ENCODE measurements at places on chromosomes 1 and 21. TPM values are rescaled to one million over a fixed set of nuclear protein-coding genes. Genes with fewer than 3 reads are reported as not detected.

DNA sequence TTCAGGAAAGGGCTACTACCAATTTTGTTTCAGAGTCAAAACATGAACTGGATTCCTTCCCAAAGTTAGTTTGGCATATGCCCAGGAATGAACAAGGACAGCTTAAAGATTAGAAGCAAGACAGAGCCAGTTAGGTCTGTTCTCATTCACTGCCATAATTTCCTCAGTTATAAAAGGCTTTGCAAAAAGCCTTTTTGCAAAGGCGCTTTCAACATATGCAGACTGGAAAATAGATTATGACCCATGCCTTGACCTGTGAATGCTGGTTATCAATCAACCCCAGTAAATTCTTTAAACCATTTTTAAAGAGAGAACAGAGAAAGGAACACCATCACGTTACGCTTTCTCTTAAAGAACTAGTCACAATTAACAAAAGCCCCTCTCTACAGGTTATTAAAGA is 1.7 kb upstream of the FRRS1 start:
- no peaks in the 10 kb centered on the region for H3K36me3 ChIP-seq
- H3K27ac ChIP-seq = no peak overlapping the region
- H3K27me3 ChIP-seq = peaks cover 20% of the 10 kb centered on the region
- H3K4me1 ChIP-seq = peaks cover 12% of the 10 kb centered on the region

Gene FALEC
- not detected for total RNA-seq

DNA sequence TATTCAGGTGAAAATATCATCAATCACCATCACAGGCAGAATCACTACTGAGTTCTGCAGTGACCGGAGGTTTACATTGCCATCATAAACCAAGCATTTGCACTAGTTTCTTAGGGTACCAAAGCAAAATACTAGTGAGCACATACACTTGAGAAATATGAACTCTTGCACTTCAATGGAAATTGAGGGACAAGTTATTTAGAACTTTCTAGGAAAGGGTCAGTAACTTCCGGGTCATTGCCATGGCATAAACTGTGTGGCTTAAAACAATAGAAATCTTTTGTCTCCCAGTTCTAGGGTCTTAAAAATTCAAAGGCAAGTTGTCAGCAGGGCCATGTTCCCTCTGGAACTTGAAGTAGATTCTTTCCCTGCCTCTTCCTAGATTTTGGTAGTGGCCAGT is 197.5 kb downstream of the ZC3H11B start:
- no peak overlapping the region for H3K4me3 ChIP-seq
- H3K27me3 ChIP-seq = no peaks in the 10 kb centered on the region
- no peak for DNase-seq
- H3K4me1 ChIP-seq = no peaks in the 10 kb centered on the region

Gene NUDT4B
- total RNA-seq = 1.1 TPM

Gene NCAM2
- total RNA-seq = not detected

DNA sequence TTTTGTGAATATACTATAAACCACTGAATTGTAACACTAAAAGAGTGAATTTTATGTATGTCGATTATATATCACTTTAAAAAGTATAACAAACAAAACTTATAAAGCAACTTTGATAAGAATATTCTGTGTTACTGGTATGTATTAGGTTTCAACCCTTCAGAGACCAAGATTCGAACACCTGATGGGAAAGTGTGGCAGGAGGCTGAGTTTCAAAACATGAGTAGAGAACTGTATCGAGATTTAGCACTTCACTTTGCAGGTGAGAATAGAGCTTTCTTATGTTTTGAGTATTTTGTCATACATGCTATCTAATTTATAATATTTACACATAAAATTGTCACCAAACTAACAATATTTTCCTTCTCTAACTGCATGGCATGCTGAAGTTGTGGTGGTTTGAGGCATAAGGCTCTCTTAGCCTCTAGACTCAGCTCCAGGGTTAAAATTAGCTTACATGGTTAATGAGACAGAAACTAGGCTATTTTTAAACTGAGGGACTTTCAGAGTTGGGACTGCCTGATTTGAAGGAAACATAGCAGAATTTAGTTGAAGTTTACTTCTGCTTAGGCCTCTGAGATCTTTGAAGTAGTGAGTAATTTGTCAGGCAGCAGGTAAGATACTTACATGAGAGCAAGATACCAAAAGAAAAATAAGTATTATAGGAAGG is 48.6 kb downstream of the CEP350 start:
- no peak for DNase-seq
- no peak overlapping the region for H3K27ac ChIP-seq
- no peaks in the 10 kb centered on the region for H3K4me1 ChIP-seq
- H3K4me3 ChIP-seq = no peak overlapping the region

DNA sequence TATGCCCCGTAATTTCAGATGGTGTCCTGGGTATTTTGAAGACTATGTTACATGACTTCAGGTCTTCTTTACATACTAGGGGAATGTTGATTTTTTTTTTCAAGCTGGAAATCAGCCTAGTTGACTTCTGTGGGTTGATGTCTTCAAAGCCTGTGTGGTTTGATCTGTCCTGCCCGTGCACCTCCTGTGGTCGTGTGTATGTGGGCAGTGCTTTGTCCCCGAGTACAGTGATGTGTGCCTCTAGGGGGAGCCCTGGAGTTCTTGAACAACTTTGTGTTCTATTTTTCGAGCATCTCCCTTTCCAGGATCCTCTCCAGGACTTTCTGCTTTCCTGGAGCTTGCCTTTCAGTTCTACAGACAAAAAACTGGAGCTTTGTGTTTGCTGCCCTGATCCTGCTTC is 28.9 kb downstream of the OBSCN start:
- H3K4me3 ChIP-seq = no peak overlapping the region
- no peak for DNase-seq
- H3K4me1 ChIP-seq = no peaks in the 10 kb centered on the region
- H3K27ac ChIP-seq = no peak overlapping the region

- no peaks in the 10 kb centered on the region for H3K36me3 ChIP-seq
- H3K27ac ChIP-seq = no peak overlapping the region
- DNase-seq = no peak
- H3K4me3 ChIP-seq = no peak overlapping the region
- no peaks in the 10 kb centered on the region for H3K4me1 ChIP-seq
These were observed 6.9 kb downstream of the CAMK1G start for GRCh38 chr1:209590405-209590804.

Gene MAB21L3
- total RNA-seq = not detected

GRCh38 chr1:16906873-16907272 is 11.1 kb downstream of the RNU1-2 start:
- H3K4me3 ChIP-seq = no peak overlapping the region
- H3K4me1 ChIP-seq = peaks cover 19% of the 10 kb centered on the region
- no peak overlapping the region for H3K27ac ChIP-seq
- DNase-seq = no peak
- H3K36me3 ChIP-seq = peaks cover 4% of the 10 kb centered on the region

DNA sequence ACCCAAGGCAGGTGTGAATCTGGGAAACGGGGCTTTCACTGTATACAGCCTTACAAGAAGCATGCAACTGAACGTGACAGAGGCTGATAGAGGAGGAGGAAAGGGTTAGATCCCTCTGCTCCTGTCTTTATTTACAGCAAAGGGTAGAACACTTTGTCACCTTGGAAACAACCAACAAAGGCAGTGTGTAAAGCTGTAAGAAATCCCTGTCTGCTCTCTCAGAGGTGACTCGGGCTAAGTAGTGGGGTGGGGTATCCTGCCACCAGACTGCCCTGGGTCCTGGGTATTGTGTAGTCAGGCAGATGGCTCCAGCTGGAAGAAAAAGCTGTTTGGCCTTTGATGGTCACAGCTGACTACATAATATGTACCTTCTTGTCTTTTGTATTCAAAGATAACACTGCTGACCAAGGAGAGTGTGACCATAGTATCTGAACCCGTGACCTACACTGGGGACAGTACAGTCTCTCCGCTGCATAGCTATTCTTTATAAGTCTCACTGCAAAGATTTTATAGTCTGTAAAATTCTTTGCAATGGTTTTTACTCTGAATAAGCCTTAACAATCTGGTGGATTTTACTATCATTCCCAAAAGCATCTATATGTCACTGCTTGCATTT is 22.1 kb upstream of the POU2F1 start:
- H3K27me3 ChIP-seq = no peaks in the 10 kb centered on the region
- H3K27ac ChIP-seq = no peak overlapping the region
- no peak overlapping the region for H3K4me3 ChIP-seq
- H3K4me1 ChIP-seq = no peaks in the 10 kb centered on the region

- no peaks in the 10 kb centered on the region for H3K27me3 ChIP-seq
- no peak overlapping the region for H3K27ac ChIP-seq
- H3K4me3 ChIP-seq = no peak overlapping the region
These were observed 9.8 kb upstream of the SFN start for GRCh38 chr1:26853156-26853555.

- peak; percentile 37 for DNase-seq
- peak within 1 kb of the TSS; percentile 90 for H3K4me3 ChIP-seq
- no peaks in the 10 kb centered on the region for H3K27me3 ChIP-seq
- peaks cover 57% of the 10 kb centered on the region for H3K4me1 ChIP-seq
- H3K27ac ChIP-seq = peak within 1 kb of the TSS; percentile 91
- peaks cover 22% of the 10 kb centered on the region for H3K36me3 ChIP-seq
These were observed at the start of gene ZBTB7B for GRCh38 chr1:155002464-155003226. Gene ZBTB7B, plus strand, starts transcription at chr1:155002802. Its CDS starts 11,859 bp downstream, at chr1:155014661.

GRCh38 chr1:194366705-194367104 is 1180.3 kb upstream of the B3GALT2 start:
- no peak for DNase-seq
- no peaks in the 10 kb centered on the region for H3K4me1 ChIP-seq
- H3K27ac ChIP-seq = no peak overlapping the region
- H3K27me3 ChIP-seq = no peaks in the 10 kb centered on the region
- H3K4me3 ChIP-seq = no peak overlapping the region

DNA sequence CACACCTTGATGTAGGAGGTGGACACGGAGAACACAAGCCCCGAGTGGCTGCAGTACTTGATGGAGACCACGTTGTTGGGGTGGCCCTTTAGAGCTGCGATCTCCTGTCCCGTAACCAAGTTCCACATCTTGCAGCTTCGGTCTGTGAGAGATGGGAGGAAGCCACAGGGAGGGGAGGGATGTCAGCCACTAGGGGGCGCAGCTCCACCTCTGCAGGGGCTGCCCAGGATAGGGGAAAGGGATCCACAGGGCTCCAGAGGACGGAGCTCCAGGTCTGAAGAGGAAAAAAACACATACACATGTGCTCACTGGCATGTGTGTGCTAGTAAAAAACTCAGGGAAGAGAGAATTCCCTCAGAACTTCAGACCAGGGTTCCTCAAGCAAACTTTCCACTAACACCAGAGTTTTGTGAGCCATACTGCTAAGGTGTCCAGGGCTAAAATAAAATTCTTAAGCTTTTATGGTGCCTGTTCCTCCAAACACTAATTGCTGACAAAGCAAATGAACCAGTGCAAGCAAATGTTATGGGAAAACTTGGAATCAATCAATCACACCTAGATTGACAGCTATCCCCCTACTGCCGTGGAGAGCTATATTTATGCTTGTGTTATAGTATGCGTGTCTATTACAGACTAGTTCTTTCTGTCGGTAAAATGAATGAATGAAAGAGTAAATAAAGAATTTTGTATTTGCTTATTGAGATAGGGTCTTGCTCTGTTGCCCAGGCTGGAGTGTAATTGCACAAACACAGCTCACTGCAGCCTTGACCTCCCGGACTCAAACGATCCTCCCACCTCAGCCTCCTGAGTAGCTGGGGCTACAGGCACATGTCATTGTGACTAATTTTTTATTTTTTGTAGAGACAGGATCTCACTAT is 43.7 kb downstream of the KIF21B start:
- peak; percentile 71 for DNase-seq
- H3K27me3 ChIP-seq = no peaks in the 10 kb centered on the region
- H3K36me3 ChIP-seq = peaks cover 80% of the 10 kb centered on the region
- no peaks in the 10 kb centered on the region for H3K4me1 ChIP-seq

GRCh38 chr1:31111290-31111951 is 45.9 kb upstream of the PUM1 start:
- H3K4me3 ChIP-seq = no peak overlapping the region
- H3K27ac ChIP-seq = no peak overlapping the region
- no peaks in the 10 kb centered on the region for H3K36me3 ChIP-seq
- peaks cover 15% of the 10 kb centered on the region for H3K27me3 ChIP-seq

Gene SPRR2F
- total RNA-seq = not detected

GRCh38 chr1:182608845-182609610 is 4.8 kb upstream of the RGS16 start:
- no peak overlapping the region for H3K27ac ChIP-seq
- H3K36me3 ChIP-seq = no peaks in the 10 kb centered on the region
- peaks cover 75% of the 10 kb centered on the region for H3K27me3 ChIP-seq
- DNase-seq = no peak
- H3K4me3 ChIP-seq = no peak overlapping the region
- peaks cover 12% of the 10 kb centered on the region for H3K4me1 ChIP-seq

GRCh38 chr1:30820299-30820698 is 62.7 kb upstream of the LAPTM5 start:
- no peak overlapping the region for H3K27ac ChIP-seq
- H3K36me3 ChIP-seq = no peaks in the 10 kb centered on the region
- no peak overlapping the region for H3K4me3 ChIP-seq
- peaks cover 66% of the 10 kb centered on the region for H3K27me3 ChIP-seq
- no peak for DNase-seq

DNA sequence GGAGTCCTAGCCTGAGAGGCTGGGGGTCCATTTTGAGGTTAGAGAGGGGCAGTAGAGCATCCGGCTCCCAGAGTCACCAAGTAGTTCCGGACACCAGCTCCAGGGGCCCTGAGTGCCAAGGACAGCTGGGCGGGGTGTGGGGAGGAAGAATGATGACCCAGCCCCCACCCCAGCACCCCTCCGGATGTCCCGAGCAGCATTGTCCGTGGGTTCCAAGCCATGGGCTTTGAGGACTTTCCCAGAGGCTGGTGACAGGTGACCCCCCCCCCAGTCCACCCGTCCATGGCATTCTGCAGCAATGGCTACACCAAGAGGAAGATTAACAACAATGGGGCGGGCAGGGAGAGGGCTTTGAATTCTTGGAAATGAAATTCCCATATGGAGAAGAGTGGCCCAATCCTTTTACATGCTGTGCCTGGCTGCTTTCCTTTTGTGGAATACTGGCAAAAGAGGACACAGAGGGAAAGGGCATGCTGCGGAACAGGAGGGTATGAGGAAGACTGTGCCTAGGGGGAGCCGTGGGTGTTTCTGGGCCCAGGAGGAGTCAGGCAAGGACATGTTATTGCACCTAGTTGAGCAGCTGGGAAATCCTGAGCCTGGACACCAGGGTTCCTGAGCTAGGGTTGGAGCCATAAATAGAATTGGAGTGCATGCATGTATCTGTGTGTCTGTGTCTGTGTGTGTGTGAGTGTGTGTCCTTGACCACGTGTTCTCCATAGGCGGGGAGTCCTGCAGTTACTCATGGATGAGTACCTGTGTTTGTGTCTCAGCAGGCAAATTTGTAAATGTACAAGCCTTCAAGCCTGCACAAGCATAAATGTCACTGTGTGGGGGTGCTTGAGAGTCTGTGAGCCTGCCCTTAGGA is 956 bp downstream of the ATP1A2 start:
- no peaks in the 10 kb centered on the region for H3K36me3 ChIP-seq
- no peak for DNase-seq
- peaks cover 19% of the 10 kb centered on the region for H3K27me3 ChIP-seq
- H3K27ac ChIP-seq = no peak overlapping the region

Gene KCNN3
- 0.10 TPM for total RNA-seq

DNA sequence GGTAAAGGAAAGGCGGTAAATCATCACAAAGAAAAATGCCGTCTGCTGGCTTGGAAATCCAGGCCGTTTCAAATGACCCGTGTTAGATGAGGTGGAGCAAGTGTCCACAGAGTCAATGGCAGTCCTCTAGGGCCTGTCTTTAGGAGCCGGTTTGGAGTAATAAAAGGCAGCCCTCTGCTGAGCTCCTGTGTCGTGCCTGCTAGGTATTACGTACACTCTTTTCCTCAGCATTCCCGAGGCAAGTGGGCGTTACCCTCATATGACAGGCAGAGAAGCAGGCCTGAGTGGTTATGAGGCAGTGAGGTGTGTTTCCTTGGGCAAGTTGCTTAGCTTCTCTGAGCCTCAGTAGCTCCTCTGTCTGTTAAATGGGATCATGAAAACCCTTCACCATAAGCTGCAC is 7.7 kb downstream of the NENF start:
- no peaks in the 10 kb centered on the region for H3K27me3 ChIP-seq
- H3K4me1 ChIP-seq = no peaks in the 10 kb centered on the region
- no peak overlapping the region for H3K27ac ChIP-seq
- H3K36me3 ChIP-seq = peaks cover 2% of the 10 kb centered on the region
- no peak overlapping the region for H3K4me3 ChIP-seq
- no peak for DNase-seq

Gene FAM177B
- total RNA-seq = not detected

Measured in activated CD4-positive, alpha-beta memory T cell treated with anti-CD3 and anti-CD28 coated beads, Interleukin-2, amount 10 ng/mL, durations not matched to agents 7 days and 5 days (primary cell).